ENCODE measurements at places on chromosomes 5 and 9.

DNA sequence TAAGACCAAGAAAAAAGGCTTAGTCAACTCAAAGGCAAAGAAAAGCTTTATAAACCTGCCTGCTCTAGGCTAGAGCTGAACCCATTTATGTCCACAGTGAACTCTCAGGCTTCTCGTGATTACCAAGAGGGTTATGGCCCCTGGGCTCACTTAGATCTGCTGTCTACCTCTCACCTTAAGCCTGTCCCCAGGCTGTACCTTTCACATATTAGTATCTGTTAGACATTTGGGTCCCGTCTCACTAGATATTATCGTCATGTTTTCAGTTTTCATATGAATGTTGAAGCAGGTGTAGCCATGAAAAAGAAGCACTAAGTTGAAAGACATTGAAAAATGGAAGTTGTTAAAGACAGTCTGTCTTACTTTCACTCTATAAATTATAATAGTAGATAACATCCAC is 75.2 kb upstream of the COX7C start:
- no peak for DNase-seq

DNA sequence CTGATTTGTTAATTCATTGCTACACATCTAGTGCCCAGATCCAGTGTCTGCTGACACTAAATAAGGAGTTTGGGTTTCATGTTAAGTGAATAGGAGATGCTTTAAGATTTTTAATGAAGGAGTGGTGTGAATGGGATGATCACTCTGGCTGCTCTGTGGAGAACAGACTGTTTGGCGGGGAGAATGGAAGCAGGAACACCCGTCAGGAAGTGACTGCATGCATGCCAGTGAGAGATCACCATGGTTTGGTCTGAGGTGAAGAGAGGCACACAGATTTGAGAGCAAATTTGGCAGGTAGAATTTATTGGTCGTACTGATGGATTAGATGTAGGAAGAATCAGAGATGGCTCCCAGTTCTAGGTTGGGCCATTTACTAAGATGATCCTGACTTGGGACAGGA is 19.8 kb downstream of the ATP6V0E1 start:
- DNase-seq = no peak

GRCh38 chr9:127776924-127777289 is 1.6 kb downstream of the SH2D3C start:
- DNase-seq = no peak

DNA sequence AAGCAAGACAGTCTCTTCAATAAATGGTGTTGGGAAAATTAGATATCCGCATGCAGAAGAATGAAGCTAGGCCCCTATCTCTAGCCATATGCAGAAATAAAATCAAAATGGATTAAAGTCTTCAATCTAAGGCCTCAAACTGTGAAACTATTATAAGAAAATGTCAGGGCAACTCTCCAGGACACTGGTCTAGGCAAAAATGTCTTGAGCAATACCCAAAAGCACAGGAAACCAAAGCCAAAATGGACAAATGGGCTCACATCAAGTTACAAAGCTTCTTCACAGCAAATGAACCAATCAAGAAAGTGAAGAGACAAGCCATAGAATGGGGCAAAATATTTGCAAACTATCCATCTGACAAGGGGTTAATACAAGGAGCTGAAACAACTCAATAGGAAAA is 338.8 kb downstream of the NNT start:
- no peak for DNase-seq

GRCh38 chr9:132147839-132148238 is 14.0 kb upstream of the NTNG2 start:
- DNase-seq = no peak

DNA sequence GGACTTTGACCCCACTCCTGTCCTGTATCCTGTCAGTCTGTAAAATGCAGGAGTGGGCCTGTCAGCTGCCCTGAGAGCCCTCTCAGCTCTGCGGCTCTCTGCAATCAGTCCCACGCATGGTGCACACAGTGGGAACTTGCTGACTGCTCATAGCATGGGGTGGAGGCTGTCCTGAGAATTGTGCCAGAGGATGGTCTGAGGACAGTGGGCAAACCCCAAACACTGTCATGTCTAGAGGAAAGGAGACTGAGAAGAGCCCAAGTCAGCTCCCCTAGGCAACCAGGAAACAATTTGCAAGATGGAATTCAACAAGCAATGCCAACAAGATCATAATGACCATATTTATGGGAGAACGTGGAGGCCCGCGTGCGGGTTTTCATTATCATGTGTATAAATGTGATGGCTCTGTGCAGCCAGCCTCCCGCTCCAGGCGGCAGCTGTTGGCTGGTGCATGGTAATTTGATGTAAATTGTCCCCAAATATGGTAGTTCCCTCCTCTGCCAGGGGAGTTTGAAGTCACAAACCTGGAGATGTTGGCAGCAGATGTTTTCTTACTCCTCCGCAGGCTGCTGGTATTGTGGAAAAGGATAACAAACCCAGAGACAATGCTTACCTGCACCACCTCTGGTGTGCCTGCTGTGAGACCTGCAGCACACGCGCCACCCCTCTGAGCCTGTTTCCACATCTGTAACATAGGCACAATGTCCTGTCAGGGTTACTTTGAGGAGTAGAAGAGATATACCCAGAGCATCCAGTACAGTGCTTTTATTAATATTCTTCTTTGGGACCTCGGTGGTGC is 39.8 kb upstream of the ALDH1B1 start:
- DNase-seq = no peak

DNA sequence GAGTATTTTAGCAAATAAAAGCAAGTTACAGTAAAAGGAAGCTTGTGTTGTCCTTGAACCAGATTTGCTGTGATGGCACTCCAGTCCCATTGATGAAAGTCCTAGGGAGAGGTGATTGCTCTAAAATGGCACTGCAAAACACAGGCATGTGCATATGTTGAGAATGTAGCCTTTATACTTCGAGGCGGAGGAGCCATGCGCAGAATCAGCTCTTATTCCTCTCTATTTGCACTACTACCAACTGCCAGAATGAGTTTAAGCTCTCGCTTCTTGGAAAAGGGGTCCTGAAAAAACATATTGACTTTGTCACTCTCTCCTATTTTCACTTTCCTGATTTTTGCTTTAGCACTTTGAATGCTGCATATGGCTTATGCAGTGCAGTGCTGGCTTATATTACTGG is 278.0 kb upstream of the KLF9 start:
- DNase-seq = no peak

DNA sequence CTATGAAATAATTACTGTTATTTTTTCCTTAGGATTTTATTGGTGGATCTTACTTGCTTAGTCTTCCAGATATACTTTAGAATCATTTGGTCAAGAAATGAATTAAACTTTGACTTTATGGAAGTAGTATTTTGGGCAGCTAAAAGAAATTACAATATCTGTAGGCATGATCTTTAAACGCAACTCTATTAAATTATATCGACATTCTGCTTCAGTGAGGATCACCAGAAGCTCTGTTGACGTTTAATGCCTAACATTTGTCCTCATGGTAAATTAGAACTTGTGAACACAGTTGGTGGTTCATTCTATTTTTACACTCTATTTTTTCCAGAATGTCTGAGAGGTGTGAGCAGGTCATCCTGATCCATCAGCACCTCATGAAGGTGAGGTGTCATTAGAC is 211.6 kb downstream of the TMEM167A start:
- DNase-seq = no peak

GRCh38 chr5:17364987-17365810 is 132.8 kb upstream of the TAF11L2 start:
- no peak for DNase-seq

DNA sequence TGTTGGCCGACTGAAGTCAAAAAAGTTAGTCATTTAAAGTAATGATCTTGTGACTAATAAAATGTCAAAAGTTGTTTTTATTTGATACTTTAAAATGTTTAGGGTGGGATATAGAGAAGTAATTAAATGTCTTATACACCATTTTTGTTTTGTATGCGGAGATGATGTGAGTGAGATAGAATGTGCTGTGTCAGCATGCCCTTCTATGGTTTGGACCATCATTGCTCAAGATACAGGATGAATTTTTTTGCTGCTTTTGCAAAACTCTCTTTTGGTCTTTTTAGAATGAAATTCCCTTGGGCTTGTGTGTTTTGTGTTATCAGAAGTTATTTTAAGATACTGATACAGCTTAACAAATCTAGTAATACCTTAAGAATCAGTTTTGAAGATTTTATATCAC is 12.5 kb downstream of the SRFBP1 start:
- no peak for DNase-seq

DNA sequence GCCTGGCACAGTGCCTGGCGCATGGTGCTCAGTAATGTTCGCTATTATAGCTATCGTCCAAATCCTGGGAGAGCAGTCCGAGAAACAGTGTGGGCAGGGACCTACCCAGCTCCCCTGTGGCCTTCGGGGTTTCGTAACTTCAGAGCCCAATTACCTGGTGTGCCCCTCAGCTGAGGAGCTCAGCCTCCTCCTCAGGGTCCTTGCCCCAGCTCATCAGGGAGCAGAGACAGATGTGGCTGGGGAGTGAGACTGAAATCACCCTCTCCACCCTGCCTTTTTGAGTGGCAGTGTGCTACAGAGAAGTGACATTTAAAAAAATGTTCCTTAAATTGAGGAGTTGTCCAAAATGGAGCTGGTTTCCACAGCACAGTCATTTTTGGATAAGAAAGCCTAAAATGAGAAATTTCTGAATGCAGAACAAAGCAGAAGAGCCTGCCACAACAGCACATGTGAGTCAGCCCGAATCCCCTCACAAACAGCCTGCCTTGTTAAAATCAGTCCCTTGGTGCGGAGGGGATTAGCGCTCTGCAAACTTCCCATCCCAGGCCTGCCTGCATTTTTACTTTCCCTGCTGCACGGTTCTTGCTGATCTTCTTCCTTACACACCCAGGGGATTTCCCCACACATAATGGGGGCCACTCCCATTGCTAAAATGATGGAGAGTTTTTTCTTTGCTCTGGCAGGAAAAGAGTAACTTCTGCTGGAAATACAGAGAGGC is 78.1 kb upstream of the PITX1 start:
- DNase-seq = no peak

DNA sequence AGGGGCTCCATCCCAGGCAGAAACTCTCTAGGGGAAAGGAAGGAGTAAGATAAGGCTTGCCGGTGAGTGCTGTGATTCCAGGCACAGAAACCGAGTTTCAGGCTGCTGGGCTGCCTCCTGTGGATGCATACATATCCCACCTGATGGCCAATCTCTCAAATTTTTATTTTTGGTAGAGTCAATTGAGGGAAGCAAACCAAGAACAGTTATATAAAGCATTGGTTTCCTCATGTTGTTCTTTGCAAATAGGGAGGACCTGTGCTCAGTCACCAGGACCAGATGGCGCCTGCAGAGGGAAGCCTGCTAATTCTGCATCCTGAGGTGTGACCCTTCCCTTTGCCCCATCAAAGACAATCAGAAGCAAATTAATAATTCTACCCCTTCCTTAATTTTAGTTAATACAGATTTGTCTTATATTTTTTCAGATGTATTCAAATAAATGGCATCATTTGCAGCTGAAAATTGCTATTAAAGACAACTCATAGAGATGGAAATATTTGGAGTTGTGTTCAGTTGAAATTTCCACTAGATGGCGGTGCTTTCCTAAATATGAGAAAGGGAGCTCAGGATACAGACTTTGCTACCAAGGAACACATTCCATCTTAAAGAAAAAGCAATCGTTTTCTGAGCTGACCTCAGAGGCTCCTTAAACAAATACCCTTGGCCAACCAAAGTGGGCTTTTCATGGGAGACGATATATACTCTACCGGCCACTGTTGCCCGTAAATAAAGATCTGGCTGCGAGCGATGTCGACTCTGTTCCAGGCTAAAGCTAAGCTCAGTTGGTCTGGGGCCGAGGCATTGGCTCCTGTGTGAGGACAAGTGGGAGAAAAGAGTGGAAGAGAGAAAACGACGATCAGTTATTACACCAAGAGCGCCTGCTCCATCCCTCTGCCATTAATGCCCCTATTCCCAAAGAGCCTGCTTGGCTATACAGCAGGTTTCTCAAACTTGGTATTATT is 225.7 kb upstream of the KLF9 start:
- DNase-seq = no peak

DNA sequence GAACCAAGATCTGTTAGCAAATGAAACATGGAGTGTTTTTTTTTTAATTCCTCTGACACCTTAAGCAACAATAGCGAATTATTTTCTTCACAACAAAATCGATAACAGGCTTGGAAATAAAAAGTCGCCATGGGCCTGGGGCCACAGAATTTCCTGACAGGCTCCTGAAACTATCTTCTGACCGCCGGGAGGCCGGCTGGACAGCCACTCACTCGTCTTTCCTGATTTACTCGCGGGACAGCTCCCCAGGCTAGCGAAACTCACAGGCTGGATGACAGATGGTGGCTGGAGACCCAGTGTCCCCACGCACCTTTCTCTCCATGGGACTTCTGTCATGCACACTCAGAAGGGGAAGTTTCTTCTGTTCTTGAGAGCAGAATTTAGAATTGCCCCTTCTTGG is 143.3 kb upstream of the IRX2 start:
- no peak for DNase-seq

DNA sequence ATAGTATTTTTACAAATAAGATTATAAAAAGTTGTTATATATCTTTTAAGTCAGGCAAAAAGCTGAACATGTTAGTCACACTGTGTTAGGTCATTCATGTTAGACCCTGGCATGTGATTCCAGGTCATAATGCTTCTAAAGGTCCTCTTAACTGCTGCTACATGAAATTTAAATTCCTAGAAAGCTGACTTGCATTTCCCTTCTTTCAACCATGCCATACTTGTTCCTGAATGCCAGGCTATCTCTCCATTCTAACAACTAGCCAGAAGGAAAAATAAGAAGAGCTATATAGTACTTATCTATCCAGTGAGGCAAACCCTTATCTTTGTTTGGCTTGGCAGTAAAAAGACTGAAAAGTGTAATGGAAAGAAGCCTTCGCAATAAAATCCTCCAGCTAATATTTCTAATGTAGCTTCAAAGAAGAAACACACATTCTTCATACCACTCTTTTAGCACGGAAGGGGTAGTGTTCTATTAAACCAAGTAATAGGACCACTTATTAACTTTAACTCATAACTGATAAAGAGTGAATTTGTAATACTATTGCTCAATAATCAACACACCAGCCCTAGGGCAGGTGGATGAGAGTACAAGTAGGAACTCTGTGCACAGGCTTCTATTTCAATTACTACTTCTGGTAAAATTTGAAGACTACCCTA is 310.2 kb downstream of the PDE4D start:
- DNase-seq = no peak

DNA sequence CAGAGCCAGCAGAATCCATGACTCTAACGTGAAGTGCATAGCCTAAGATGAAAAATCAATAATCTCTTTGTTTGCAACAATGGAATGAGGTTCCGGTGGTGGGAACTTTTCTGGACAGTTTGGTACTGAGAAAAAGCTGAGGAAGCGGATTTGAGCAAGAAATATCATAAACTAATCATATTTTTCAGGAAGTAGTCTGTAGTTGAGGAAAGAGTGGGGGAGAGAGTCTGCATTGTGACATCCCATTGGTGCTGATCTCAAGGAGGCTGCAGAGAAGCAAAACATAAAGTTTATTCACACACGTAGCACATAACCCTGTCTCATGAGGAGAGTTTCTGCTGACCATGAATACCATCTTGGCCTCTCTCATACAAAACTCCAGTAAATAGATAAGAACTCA is 15.8 kb upstream of the FCHO2 start:
- DNase-seq = no peak

GRCh38 chr5:16446993-16447392 is 18.6 kb downstream of the ZNF622 start:
- no peak for DNase-seq

- no peak for DNase-seq
Observed at GRCh38 chr9:69452110-69452782, 127.2 kb downstream of the ENTREP1 start.

Data from upper lobe of left lung (tissue), 6 donors.